Smooth muscle cell of the coronary artery (primary cell): ENCODE measurements at places on chromosomes 3 and 15. TPM values are rescaled to one million over a fixed set of nuclear protein-coding genes. Genes with fewer than 3 reads are reported as not detected.

CPA3 gene
- total RNA-seq: not detected in 2 replicates

CALML4 gene
- 0.90 and 2.0 TPM in 2 replicates for total RNA-seq

TRANK1 gene
- total RNA-seq: 13.0 and 24.7 TPM in 2 replicates

POPDC2 gene
- 0.15 and 0.47 TPM in 2 replicates for total RNA-seq

COLQ gene
- 0.30 and 0.35 TPM in 2 replicates for total RNA-seq

NRG4 gene
- total RNA-seq: not detected in 2 replicates

FAM107A gene
- total RNA-seq: under 0.01 and 0.30 TPM in 2 replicates

LMAN1L gene
- not detected in 2 replicates for total RNA-seq

TMEM89 gene
- not detected in 2 replicates for total RNA-seq

ANKRD34C gene
- total RNA-seq: not detected in 2 replicates

CHST13 gene
- 0.12 TPM in 1 of 2 replicates, not detected in the other for total RNA-seq
